G401 (cell line): ENCODE measurements at places on chromosomes 11 and 22. TPM values are rescaled to one million over a fixed set of nuclear protein-coding genes. Genes with fewer than 3 reads are reported as not detected.
A peak's percentile ranks its signal among the peaks of the same experiment; 100 is the strongest.

DNA sequence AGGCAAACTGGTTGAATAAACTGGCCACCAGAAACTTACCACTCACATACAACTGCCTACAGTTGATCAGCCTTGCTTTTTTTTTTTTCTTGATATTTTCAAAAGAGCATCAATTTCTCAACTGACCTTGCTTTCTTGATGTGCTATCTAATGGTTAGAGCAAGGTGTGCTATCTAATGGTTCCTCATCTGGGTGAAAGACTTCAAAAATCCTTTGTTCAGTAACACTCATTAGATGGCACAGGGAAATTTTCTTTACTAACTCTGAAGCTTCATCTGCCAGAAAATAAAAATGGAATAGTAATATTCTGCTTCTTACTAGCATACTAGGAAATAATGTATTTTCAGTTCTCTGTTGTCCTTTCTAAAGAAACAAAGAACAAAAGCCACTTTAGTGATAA lies 51.2 kb upstream of the RAPSN start:
- no peak for DNase-seq

DNA sequence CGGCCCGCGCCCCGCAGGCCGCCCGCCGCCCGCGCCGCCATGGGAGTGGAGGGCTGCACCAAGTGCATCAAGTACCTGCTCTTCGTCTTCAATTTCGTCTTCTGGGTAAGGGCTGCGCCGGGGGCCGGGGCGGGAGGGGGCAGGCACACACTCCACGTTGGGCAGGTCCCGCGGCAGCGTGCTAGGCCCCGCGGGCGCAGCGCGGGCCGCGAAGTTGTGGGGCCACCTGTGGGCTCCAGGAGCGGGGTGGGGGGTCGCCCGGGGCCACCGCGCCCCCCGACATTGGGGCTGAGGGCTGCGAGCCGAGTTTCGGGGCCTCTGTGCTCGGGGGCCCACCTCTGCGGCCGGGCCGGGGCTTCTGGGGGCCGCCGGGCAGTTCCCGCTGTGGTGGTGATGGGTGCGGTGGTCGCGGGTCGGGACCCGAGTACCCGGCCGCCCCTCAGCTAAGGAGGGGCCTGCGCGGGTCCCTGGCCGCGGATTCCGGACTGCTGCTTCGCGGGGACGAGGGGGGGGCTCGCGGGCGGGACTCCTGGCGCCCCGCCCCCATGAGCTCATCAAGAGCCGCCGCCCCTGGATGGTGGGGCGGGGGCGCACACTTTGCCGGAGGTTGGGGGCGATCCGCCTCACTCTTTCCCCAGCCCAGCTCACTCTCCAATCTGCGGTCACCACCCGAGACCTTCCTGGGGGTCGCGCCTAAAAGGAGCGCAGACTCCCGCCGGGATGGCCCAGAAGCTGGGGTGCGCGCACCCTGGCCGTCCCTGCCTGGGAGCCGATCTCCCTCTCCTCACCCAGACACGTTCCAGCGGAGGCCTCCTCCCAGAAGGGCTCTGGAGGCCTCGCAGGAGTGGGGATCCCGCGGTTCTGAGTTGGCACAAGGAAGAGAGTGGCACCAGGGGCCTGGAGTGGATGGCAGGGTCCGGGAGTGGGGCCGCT lies 667 bp downstream of the CD81 start:
- peak; percentile 34 for DNase-seq

GRCh38 chr22:28000361-28000760 lies 81.3 kb upstream of the PITPNB start:
- DNase-seq: no peak

The C11orf86 gene
- total RNA-seq: not detected in 2 replicates

The PLA2G6 gene
- 11.4 TPM in 2 replicates for total RNA-seq
